ENCODE measurements at places on chromosomes 3 and 15.

DNA sequence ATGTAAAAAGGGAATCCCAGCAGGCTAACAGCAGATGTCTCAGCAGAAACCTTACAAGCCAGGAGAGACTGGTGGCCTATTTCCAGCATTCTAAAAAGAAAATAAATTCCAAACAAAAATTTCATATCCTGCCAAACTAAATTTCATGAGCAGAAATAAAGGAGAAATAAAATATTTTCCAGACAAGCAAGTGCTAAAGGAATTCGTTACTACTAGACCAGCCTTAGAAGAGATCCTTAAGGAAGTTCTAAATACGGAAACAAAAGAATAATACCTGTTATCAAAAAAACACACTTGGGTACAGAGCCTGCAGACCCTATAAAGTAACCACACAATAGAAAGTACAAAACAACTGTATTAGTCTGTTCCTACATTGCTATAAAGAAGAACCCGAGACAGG is 41.4 kb downstream of the HDGFL3 start:
- no peak for DNase-seq

- DNase-seq = no peak
Observed at GRCh38 chr3:29635888-29636287, 355.0 kb downstream of the RBMS3 start.

DNA sequence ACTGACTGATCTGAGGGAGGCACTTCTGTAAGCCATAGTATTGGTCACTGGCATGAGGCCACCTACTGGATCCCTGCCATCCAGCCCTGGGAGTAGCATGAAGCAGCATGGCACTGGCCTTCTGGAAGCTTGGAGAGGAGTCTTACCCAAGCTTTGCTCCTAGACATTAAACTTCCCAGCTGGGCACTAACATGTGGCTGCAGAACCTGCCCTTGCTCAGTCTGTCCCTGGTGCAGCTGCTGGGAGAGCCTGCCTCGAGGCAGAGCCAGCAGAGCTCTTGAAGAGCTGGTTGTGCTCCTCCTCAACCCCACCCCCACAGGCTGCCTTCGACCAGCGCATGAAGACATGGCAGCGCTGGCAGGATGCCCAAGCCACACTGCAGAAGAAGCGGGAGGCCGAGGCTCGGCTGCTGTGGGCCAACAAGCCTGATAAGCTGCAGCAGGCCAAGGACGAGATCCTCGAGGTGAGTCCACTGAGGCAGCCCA is 17.1 kb upstream of the SNX22 start:
- DNase-seq = no peak

DNA sequence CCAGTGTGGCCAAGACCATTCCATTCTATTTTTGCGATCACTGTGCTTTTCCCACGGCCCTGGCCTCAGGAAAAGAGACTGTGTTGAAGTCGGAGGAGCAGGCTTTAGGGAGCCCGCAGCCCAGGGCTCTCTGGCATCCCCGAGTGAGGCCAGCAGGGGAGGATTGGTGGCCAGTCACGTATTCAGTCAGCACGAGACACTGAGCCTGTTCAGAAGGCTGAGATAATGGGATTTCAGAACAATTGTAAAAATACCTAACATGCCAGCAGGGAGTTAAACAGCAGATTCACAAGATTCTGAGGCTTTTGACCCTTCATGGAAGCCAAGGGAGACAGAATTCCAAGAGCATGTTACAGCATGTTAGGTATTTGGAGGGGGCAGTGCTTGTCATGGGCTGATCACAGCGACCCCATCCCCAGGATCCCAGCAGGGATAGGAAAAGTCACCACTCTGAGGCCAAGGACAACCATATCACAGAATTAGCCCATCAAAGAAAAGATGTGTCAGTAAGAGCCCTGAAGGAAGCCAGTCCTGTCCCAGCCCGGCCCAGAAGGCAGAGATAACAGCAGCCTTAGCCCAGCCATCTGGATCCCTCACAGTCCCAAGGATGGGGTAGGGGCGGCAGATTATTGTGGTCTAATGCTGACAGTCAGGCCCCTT is 40.6 kb downstream of the AMOTL2 start:
- DNase-seq = no peak

- DNase-seq = no peak
Observed at GRCh38 chr15:73826711-73827251, 46.6 kb upstream of the TBC1D21 start.
